Activated naive CD4-positive, alpha-beta T cell (primary cell): ENCODE measurements at places on chromosomes 6 and 20.
A peak's percentile ranks its signal among the peaks of the same experiment; 100 is the strongest.

GRCh38 chr20:10513931-10514575 is 78.9 kb downstream of the SLX4IP start:
- DNase-seq, result no peak

- DNase-seq, result no peak
These were observed 16.1 kb downstream of the PLAGL2 start for GRCh38 chr20:32191422-32191821.

GRCh38 chr6:31680226-31681134 is at the start of gene LY6G5C:
TSS of gene LY6G5C (minus strand) at chr6:31681067. CDS start at chr6:31680373, 694 bp downstream.
- DNase-seq, result peak; percentile 54

DNA sequence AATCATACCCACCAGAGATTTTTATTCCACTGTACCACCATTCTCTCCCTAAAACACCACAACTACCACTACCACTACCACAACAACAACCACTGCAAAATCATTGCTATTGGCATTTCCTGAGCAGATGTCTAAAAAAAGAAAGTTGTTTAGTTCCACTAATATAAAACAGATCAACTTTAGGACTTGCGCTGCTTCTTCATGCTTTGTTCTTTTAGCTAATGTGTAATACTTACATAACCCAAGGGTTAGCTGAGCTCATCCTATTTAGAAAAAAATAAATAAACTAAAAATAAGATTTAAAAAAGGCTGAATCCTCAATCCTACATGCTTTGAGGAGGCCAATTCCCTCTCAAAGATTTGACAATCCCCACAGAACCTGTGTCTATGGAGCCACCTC is 11.4 kb downstream of the IYD start:
- no peak for DNase-seq

DNA sequence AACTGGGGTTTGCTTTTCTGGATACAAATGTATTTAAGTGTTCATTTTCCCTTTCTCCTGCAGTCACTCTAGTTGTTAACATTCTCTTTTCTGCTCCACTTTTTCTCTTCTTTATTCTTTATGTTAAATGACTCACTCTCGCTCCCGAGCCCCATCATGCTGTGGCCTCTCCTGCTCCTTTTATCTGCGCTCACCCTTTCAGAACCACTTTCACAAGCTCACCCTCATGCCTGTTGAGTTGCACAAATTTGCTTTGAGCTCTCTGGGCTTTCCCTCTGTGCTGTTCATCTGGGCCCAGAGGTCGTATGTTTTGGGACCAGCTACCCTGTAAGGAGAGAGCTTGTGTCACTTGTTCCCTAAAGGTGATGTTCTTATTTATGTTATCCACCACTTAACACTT is 98.1 kb upstream of the ASCC3 start:
- no peak for DNase-seq

DNA sequence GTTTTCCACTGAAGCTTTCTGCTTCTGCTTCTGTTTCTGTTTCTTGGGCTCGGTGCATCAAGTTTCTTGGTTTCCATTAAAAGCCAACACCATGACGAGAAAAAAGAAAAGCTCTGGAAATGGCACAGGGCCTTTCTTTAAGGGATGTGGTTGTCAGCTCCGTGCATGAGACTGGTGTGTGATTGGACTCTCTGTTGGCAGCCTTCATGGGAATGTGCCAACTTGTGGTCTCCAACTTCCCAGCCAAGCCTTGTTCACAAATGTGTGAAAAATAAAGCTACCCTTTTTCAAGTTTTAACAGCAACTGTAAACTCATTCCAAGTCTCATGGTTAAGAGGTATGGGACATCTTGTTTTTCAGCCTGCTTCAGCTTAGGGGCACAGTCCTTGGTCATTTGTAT is 68.7 kb upstream of the CST7 start:
- no peak for DNase-seq

- DNase-seq, result no peak
These were observed 38.8 kb downstream of the ELOVL5 start for GRCh38 chr6:53309901-53310300.

- no peak for DNase-seq
These were observed 18.6 kb downstream of the SNX14 start for GRCh38 chr6:85574932-85575598.

DNA sequence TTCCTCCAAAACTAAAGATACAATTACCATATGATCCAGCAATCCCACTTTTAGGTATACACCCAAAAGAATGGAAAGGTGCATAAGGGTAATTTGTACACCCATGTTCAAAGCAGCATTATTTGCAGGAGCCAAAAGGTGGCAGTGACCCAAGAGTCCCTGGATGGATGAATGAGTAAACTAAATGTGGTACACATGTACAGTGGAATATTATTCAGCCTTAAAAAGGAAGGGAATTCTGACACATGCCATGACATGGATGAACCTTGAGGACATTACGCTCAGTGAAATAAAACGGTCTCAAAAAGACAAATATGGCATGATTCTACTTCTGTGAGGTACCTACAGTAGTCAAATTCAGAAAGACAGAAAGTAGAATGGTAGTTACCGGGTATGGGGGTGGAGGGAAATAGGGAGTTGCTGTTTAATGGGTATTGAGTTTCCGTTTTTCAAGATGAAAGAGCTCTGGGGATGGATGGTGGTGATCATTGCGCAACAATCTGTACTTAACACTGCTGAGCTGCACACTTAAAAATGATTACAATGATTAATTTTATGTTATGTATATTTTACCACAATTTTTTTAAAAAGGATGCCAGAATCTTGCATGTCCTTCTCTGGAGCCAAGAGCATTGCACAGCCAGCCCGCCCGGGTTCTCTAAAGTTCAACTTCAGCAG is 518.9 kb upstream of the JARID2 start:
- DNase-seq, result no peak

- DNase-seq, result no peak
These were observed at the start of gene SLC44A4 for GRCh38 chr6:31878726-31879125. TSS of gene SLC44A4 (minus strand) at chr6:31878997. CDS start at chr6:31878980, 17 bp downstream.

DNA sequence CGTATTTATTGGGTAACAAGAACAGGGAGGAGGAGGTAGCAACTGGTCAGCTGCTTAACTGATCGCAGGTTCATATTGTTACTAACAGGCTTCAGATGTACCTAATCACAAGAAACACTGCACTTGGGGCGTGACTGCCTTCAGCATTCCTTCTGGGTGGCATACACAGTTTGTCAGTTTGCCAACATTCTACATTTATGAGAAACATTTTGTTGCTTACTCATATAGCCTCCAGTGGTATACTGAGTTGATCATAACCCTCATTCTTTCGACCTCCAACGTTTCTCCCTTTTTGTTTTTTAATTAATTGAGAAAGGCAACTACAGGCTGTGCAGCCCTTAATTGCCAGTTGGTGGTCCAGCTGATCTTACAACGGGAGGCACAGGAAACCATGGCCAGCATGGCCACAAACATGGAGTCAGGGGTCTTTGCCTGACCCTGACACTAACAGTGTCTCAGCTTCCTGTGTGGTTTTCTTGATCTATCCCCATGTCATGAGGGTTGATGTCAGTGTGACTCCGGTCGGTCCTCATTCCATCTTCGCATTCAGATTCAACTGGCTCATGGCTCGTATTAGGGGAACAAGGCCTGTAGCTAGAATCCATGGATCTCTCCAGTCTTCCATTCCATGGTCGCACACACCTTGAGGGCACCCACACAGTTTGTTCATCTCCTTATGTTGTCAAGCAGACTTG is 9.4 kb downstream of the EPB41L2 start:
- no peak for DNase-seq

- DNase-seq, result no peak
These were observed 17.3 kb downstream of the BPHL start for GRCh38 chr6:3135668-3136291.

DNA sequence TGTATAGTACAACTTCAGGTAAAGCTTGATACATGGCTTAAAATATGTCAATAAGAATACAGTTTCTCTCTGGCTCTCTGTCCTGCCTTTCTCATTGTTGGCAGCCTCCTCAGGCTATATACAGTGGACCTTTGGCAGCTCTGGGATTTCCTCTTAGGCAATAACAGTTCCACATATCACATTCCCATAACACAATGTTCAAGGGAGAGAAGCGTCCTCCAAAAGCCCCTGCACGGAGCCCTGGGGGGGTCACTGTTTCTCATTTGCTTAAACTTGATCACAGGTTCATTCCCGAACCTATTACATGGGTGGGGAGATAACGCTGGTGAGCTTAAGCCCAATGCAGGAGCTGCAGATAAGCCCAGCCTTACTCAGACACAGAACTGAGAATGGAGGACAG is 4.4 kb upstream of the FLRT3 start:
- DNase-seq, result no peak

DNA sequence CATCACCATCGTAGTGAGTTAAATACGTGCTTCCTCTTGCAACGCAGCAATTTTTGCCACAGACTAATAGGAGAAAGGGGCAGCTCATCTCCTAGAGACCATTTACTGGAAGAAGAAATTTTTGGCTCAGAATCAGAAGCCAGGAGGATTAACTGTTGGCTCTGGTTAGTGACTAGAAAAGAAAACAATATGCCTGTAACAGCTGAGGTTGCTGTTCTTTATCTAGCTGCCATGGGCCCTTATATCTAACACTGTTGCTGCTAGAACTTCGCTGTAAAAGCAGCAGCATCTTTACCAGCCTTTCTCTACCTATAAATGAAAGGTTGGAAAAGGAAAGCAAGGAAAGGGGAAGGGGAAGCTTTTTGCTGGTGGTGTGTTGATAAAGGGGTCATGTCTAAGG is 65.9 kb downstream of the FAM135A start:
- no peak for DNase-seq

- DNase-seq, result no peak
These were observed 52.5 kb upstream of the RPS6KA2 start for GRCh38 chr6:166679566-166679965.

GRCh38 chr6:149265945-149266344 is 51.6 kb upstream of the TAB2 start:
- DNase-seq, result no peak

GRCh38 chr6:67160820-67161219 is 1453.8 kb upstream of the EYS start:
- DNase-seq, result no peak

GRCh38 chr6:14108571-14109410 is 8.8 kb upstream of the CD83 start:
- DNase-seq, result no peak

DNA sequence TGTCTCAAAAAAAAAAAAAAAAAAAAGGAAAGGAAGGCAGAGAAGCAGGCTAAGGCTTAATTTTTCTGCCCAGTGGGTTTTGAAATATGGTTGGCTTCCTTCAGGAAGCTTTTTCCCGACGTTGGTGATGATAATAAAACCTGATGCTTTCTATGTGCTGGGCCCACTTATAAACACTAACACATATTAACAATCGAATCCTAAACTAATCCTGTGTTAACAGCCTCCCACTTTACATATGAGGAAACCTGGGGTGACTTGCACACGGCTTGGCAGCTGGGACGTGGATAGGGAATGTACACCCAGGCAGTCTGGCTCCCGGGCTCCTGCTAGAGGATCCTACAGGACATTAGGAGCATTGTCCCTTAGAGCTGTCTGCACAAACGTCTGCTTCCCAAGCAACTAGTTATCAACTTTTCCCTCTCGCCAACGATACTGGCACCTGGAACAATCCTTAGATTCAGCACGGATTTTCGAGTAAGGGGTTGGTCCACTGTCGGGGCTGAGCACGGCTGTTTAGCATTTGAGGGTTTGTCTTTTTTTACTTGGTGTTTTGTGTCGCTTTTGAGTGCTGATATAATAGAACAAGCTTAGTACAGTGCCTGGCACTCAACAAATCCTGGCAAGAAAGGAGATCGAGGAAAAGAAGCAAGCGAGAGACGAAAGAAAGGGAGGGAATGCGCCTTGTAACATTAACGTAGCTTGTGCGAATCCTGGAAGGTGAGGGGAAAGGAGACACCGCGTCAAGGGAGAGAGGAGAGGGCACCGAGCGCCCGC is 622 bp upstream of the KIZ start:
- no peak for DNase-seq

GRCh38 chr6:18388942-18389341 is 1.8 kb downstream of the RNF144B start:
- no peak for DNase-seq

- DNase-seq, result no peak
These were observed 791 bp upstream of the STX11 start for GRCh38 chr6:144149558-144149893.

- no peak for DNase-seq
These were observed 730.4 kb downstream of the KIF16B start for GRCh38 chr20:15842872-15843271.

DNA sequence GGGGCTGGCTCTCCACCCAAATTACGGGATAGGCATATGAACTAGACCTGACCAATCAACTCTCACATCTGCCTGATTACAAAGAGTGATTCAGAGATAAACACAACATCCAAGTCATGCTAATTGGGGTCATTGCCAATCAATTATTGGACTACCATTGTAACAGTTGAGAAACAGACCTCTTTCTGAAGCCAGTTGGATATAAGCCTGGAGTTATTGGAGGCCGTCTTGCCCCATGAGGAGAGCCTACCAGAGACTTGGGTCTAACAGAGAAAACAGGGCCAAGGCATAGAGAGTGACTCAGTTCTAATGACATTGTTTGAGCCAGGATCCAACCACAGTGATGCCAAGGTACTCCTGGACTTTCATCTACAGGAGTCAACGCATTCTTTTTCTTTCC is 39.4 kb upstream of the HIVEP2 start:
- no peak for DNase-seq

DNA sequence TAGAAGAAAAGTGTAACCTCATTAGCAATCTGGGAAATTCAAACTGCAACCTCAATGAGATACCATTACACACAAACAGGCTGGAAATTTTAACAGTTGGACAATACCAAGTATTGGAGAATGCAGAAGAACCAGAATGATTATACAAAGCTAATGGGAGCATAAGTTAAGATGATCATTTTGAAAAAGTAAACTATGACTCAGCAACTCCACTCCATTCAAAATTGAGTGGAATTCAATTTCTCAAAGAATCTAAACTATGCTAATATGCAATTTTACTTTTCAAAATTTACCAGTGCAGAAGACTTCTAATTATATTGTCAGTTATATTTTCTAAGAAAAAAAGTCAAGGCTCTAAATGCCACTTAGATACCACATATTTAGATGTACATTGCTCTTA is 17.2 kb downstream of the GPLD1 start:
- no peak for DNase-seq

GRCh38 chr6:21200134-21200870 is 393.2 kb upstream of the SOX4 start:
- DNase-seq, result no peak

DNA sequence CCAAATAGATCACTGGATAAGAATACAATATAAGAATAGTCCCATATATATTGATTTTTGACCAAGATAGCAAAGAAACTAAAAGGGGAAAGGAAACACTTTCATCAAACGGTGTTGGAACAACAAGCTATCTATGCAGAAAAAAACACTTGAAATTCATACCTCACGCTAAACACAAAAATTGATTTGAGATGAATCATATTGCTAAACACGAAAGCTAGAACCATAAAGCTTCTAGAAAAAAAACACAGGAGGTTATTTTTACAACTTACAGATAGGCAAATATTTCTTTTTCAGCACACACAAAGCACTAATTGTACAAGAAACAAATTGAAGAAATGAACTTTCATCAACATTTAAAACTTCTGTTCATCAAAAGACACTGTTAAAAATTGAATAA is 36.7 kb upstream of the TMEM14A start:
- DNase-seq, result no peak

- DNase-seq, result no peak
These were observed 1163.6 kb upstream of the CITED2 start for GRCh38 chr6:140537834-140538705.

- no peak for DNase-seq
These were observed 38.2 kb upstream of the KIF13A start for GRCh38 chr6:18025596-18025995.
